ENCODE measurements at places on chromosomes 3 and 15.

- DNase-seq, result no peak
These were observed 13.1 kb upstream of the CX3CR1 start for GRCh38 chr3:39292961-39293360.

GRCh38 chr3:134030379-134031347 is 938 bp upstream of the SLCO2A1 start:
- no peak for DNase-seq

DNA sequence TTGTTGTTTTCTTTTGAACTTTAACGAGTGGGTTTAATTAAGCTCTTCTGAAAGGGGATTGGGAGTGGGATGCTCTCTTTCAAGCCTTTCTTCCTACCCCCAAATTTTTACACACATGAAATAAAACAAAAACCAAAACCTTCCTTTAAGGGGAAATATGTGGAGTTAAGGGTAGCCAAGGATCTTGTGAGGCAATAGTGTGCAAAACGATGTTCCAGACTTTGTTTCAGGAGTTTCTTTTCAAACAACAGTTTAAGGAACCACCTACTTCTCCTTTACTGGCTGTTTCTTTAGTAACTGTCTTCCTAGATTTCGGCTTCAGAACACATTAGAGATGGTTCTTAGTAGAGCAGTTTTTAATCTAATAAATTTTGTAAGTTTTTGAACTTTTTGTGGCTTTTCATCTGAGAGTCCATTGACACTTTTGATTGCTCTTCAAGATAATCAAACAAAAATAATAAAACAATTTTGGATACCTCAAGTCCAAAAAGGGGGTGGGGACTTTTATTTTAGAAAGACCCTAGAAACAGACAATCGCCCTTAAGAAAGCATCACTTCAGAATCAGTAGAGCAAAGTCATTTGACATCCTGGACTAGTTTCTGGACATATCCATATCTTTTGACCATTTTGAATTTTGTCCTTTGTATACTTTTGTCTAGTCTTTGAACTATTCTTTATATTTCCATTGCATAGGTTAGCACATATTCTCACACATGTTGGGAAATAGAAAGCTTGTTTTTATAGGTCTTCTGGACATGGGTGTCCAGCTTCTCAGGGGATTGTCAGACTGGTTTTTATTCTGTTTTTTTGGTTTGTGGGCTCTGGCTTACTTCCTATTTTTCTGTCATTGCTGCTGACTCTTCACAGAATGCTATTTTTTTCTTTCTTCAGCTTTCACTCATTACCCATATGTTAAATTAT is 6.0 kb downstream of the DIPK2A start:
- DNase-seq, result no peak

DNA sequence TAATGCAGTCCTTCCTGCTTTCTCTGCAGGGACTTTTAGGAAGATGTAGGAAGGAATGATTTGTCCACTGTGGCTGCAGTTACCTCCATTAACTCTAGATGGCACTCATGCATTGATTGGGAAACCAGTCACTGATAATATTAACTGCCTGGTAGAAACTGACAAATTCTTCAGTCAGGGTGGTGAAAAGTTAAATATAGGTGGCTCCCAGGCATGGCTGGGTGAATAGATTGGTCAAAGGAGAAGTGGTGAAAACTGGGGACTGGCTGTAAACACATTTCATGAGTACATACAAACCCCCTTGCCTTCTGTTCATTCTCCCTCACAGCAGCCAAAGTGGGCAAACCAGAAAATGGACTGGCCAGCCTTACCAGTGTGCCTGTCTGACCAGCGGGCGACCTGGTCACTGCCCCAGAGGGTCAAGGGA is 333.4 kb downstream of the THSD4 start:
- peak; percentile 82 for DNase-seq

GRCh38 chr3:64259636-64260035 is 34.4 kb upstream of the PRICKLE2 start:
- no peak for DNase-seq

DNA sequence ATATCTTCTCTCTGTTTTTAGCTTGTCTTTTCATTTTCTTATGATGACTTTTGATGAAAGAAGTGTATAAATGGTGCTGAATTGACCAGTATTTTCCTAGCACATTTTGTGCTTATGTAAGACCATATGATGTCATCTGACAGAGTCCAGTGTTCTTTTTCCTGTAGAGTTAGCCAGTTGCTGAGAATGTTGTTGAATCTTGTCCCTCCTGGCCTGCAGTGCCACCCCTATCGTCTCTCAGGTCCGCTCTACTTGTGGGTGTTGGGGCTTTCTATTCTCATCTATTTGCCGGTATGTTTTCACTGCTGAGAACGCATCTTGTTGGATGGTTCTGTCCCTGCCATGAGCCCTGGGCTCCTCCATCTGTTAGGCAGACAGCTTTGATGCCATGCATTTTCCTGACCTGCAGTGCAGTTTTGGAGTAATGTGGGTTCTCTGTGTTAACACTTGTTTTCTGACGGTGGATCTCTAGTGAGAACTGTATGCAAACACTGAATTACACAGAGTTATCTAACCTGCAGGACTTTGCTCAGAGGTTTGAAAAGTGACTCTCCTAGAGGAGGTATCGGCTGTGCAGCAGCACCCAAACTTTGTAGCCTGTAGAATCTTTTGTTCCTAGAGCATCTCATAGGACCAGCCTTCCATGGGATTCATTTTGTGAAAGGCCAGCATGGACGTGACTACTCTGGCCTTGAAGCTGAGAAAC is 44.6 kb downstream of the SLC6A20 start:
- DNase-seq, result no peak

DNA sequence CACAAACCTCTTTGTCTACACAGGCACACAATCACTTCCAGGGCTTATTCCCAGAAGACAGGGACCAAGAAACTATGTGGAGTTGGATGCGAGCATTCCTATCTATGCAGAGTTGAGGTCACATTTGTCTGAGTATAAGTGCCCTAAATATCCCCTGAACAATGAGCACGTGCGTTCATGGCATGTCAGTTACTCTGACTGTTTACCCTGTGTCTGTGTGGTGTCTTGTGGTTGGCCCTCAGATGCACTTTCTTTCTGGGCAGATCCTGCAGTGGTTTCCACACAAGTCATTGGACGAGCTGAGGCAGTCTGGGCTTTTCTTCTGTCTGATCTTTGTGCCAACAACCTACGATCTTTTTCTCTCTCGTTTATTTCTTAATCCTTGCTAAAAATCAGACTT is 134.5 kb downstream of the FBN1 start:
- DNase-seq, result peak; percentile 70

GRCh38 chr15:75578173-75578947 is 755 bp downstream of the PTPN9 start:
- no peak for DNase-seq

DNA sequence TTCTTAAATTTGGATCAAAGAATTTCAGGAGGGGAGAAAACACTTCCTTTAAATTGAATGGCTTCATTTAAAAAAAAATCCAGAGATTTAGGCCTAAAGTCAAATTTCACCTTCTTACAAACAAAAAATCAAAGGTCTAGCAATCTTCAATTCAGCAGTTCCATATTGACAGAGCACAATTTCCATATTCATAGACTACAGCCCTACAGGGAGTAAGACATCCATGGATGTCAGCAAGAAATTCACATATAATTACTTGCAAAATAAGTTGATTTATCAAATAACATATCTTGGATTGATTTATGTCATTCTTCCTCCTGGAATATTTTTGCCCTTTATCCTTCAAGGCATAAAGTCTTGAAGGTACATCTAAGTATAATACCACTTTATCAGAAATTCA is 103.4 kb downstream of the CNTN3 start:
- no peak for DNase-seq

GRCh38 chr3:112671930-112672715 is 31.2 kb upstream of the CCDC80 start:
- DNase-seq, result no peak

DNA sequence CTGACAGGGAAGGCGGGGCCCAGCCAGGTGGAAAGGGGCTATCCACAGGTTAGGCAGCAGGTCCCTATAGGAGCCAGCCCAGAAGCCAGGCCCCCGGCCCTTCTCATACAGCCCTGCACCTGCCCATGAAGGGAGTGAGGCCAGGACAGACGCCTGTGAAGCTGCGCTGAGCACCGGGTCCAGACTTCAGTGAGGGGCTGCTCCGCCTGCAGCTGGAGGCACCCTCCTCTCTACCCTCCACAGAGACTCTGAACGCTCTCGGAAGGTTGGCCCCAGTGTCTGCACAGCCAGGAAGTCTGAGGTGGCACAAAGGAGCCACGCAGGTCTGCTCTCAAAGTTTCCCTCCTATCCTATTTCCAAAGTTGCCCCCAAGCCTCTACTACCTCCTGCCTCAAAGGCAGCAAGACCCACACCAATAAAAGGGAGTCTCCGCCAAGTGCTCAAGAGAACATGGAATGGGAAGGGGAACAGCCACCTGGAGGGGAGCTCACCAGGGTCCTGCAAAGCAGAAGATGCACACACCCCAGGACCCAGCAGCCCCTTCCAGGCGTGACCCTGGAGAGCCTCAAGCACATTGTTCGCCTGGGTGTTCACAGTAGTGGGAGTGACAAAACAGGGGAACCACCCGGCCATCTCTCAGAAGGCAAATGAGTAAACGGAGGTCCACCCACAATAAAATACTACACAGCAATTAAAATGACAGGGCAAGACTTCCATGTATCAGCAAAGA is 19.5 kb downstream of the XXYLT1 start:
- DNase-seq, result no peak

- DNase-seq, result no peak
These were observed 259.4 kb upstream of the PROK2 start for GRCh38 chr3:72044231-72044855.

GRCh38 chr3:126417515-126417914 is 22.8 kb downstream of the CFAP100 start:
- no peak for DNase-seq

DNA sequence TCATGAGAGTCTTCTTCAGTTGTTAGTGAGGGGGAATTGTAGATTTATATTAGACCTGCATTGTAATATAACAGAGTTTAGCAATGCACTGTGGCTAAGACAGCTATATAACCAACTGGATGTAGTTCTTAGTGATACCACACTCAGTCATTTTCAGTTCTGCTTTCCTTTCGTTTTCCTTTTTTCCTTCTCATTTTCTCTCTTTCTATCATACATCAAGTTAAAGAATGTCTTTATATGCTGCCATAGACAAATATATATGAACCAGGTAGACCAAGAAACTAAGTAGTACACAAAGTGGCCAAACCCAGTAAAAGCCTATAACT is 43.7 kb upstream of the CD47 start:
- DNase-seq, result no peak

- DNase-seq, result no peak
These were observed 51.2 kb downstream of the EPHA6 start for GRCh38 chr3:96865605-96866004.

Data from mucosa of gallbladder (tissue), 1 donor.